CD4-positive, alpha-beta T cell (primary cell): ENCODE measurements at places on chromosomes 5 and 9.

GRCh38 chr5:17219006-17219422 is 1.6 kb downstream of the BASP1 start:
- DNase-seq: no peak

DNA sequence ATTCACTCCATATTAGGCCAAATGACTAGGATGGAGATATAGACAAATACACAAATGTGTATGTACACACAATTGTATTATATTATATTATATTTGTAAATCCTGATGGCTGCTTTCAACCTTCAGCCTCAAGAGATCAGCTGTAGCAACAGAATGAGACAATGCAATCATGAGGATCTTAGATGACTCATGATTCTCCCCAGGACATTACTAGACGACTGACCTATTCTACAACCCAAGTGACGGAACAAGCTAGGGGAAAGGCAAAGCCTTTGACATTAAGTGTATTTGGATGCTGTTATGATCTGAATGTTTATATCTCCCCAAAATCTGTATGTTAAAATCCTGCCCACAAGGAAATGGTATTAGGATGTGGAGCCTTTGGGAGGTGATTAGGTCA is 66.5 kb downstream of the COX7C start:
- DNase-seq: no peak

DNA sequence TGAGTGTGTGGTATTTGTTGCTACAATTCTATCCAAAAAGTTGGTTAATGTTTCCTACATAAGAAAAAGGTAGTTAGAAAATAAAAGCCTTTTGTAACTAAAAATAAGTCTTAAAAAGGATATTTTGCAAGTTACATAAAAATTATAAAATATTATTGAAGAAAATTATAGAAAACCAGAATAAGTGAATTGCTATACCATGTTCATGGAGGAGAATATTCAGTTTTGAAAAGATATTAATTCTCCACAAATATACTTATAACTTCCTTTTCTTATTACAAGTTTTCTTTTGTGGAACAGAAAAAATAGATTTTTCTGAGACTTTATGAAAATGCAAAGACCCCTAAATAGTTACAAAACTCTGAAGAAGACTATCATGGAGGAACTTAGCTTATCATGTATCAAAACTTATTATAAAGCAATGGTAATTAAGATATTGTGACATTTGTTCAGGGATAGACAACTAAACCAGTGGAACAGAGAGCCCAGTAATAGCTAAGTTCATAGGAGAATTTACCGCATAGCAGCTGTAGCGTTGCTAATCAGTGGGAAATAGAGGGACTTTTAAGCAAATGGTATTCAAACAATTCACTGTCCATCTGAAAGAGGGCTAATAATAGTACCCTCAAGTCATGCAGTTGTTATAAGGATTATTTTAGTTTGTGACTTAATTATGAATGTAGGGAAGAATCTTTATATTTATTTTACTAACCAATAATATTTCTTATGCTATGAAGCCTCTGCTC is 515.2 kb upstream of the ZNF608 start:
- no peak for DNase-seq

- no peak for DNase-seq
These were observed 6.7 kb upstream of the ALDOB start for GRCh38 chr9:101442318-101442717.

DNA sequence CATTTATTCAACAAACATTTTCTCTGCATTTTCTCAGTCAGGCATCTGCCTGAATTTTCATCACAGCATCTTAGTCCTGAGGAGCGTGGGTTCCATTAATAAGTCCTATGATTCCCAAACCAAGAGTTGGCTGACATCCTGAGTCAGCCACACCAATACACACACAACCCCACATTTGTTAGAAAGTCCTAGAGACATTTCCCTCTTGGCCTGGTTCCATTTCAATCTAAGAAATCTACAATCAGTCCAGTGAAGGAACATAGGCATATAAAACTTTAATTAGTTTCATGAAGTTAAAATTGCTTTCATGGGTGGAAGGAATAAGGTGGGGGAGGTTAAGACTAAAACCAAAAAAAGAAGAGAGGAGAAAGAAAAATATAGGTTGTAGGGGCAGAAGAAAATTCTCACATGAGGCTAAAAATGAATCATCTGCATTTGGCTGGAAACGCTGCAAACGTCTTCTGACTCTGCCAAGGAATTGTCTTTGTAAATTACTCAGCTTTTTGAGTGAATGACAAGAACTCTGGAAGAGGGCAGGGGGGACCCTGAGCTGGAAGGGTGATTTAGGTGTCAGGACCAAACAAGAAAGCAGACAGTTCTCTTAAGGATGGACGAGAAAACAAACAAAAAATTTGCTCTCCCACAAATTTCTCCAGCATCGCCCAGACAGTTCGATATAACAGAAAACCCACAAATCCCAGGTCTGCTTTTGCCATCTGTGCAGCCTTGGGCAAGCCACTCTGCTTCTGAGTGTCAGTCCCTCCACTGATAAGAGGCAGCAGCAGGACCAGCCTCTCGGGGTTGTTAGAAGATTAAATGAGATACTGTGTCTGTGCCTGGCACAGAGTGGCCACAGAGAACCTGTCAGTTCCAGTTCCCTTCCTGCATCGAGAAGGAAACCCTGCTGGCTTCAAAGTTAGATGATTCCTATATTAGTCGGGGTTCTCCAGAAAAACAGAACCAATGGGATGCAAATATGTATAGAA is 289.7 kb downstream of the CDK5RAP2 start:
- DNase-seq: no peak

DNA sequence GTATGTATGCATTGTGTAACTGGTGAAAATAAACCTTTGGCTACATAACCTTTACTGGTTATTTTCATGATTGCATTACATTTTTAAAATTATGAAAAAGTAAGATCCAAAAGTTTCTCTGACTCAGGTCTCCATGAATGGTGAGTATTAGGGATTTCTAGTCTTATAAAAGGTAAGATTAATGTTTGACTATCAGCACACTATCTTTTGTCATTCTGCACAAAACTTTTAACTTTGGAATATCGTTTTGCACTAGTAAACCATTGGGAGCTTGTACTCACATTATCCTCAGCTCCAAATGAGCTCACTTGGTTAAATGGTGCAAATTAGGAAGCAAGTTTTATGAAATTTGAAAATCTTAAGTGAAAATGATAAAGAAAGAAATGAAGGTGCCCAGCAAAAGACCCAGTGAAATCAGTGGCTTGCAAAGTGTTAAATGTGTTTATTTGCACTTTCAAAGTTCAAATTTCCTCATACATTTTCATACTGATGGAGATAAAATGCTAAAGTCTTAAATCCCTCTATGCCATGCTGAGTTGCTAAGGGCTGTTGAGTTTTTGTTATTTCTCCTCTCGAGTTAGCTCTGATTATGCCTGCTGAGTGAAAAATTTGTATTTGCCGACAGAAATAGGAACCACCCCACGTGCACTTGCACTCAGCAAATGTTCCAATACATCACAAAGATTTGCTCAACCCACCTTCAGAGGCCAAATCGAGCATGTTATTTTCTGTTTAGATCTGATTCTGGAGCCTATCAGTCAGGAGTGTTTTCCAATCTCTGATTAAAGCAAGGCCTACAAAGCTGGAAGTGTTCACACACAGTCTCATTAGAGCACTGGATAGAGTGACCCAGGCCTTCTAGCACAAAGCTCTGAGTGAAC is 885.7 kb downstream of the NR2F1-AS1 start:
- no peak for DNase-seq

- DNase-seq: no peak
These were observed 84.6 kb downstream of the PLPP1 start for GRCh38 chr5:55450050-55450765.

GRCh38 chr9:12785260-12785770 is 10.5 kb downstream of the LURAP1L start:
- DNase-seq: no peak
